ENCODE measurements at places on chromosomes 11 and 22. TPM values are rescaled to one million over a fixed set of nuclear protein-coding genes. Genes with fewer than 3 reads are reported as not detected.

Gene CARD18
- total RNA-seq: not detected

Gene PPP1CA
- total RNA-seq: 434 TPM

Gene FGF4
- not detected for total RNA-seq

Gene BDNF
- total RNA-seq: not detected

Gene POU2AF3
- not detected for total RNA-seq

- H3K4me3 ChIP-seq: no peak overlapping the region
- no peaks in the 10 kb centered on the region for H3K27me3 ChIP-seq
- no peaks in the 10 kb centered on the region for H3K4me1 ChIP-seq
- no peak overlapping the region for H3K27ac ChIP-seq
- peaks cover 45% of the 10 kb centered on the region for H3K36me3 ChIP-seq
- no peak for DNase-seq
These were observed 62.0 kb upstream of the UCP3 start for GRCh38 chr11:74070723-74071492.

- no peak for DNase-seq
- H3K27me3 ChIP-seq: no peaks in the 10 kb centered on the region
- H3K36me3 ChIP-seq: peaks cover 23% of the 10 kb centered on the region
- H3K4me1 ChIP-seq: peaks cover 16% of the 10 kb centered on the region
These were observed 38.2 kb downstream of the ATXN10 start for GRCh38 chr22:45709866-45710265.

GRCh38 chr22:32758866-32759385 lies 42.6 kb upstream of the TIMP3 start:
- no peaks in the 10 kb centered on the region for H3K4me1 ChIP-seq
- H3K27ac ChIP-seq: no peak overlapping the region
- DNase-seq: no peak
- no peak overlapping the region for H3K4me3 ChIP-seq
- no peaks in the 10 kb centered on the region for H3K36me3 ChIP-seq

DNA sequence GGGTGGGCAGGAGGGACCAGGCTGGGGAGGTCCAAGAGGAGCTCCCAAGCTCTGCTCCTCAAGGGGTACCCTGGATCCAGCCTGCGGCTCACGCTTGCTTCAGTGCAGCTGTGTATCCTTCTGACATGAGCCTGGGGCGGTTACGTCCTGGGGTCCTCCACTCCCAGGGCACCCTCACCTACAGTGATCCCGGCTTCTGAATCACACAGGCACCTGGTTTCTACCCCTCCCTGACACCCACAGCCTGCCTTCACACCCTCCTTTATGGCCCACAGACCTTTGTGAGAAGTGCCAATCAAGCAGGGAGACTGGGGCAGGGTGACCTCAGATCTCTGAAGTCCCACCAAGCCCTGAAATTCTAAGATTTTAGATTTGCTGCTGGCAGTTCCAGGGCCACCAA lies 1.5 kb downstream of the MPST start:
- peak overlapping the region; percentile 88 for H3K4me3 ChIP-seq
- peaks cover 2% of the 10 kb centered on the region for H3K36me3 ChIP-seq
- no peak overlapping the region for H3K27ac ChIP-seq
- peaks cover 2% of the 10 kb centered on the region for H3K27me3 ChIP-seq

DNA sequence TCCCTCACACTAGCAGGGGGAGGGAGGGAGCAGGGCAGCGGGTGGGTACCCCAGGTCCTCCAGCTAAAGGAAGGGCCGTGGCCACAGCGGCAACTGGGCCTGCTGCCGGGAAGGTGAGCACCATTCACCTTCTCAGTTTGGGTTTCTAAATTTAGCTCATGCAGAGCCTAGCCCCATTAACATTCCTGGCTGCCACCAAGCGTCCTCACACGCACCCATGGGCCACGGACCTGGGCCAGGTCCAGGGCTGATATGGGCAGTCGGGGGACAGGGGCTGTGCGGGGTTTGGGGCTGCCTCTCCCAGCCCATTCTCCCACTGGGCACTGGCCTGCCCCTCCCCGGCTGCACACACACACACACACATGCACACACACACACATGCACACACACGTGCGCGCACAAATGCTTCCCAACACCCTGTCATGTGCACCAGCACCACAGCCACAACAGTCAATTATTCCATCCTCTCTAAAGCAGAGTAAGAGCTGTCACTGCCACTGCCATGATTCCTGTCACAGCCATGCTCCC lies 28.7 kb downstream of the SYT7 start:
- H3K27ac ChIP-seq: no peak overlapping the region
- no peak overlapping the region for H3K4me3 ChIP-seq
- H3K27me3 ChIP-seq: peaks cover 30% of the 10 kb centered on the region
- H3K36me3 ChIP-seq: no peaks in the 10 kb centered on the region

DNA sequence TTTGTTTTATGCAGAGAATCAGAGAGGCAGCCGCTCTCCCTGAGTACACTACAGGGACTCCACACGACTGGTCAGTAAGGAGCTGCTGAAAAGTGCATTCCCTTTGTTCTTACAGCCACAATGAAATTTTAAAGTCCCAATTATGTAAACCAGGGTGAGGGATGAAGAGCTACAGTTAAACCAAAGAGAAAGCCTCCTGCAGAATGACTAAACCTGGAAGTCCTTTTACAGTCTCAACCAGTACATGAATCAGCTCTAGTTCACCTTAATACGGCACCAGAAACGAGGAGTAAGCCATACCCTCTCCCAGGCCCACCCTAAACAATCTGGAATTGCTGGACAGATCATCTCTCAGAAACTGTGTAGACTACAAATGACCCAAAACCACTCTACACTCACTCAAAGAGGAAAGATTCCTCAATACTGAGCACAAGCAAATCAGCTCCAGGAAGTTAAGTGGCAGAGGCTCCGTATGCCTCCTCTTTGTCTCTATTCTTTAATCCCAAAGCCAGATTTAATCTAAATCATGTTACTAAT lies 113.1 kb downstream of the RBFOX2 start:
- DNase-seq: no peak
- H3K36me3 ChIP-seq: no peaks in the 10 kb centered on the region
- H3K27me3 ChIP-seq: peaks cover 12% of the 10 kb centered on the region
- peaks cover 11% of the 10 kb centered on the region for H3K4me1 ChIP-seq
- H3K4me3 ChIP-seq: no peak overlapping the region

DNA sequence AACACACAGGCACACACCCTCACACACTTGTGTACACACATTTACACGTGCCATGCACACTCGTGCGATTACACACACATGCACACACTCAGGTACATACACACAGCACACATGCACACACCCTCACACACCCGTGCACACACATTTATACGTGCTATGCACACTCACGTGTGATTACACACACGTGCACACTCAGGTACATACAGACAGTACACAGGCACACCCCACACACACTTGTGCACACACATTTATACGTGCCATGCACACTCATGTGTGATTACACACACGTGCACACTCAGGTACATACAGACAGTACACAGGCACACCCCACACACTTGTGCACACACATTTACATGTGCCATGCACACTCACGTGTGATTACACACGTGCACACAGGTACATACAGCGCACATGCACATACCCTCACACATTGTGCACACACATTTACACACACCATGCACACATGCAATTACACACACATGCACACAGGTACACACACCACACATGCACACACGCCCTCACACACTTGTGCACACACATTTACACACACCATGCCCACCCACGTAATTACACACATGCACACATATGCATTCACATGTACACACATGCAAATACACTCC lies 4.6 kb downstream of the IFITM10 start:
- H3K27ac ChIP-seq: no peak overlapping the region
- no peaks in the 10 kb centered on the region for H3K36me3 ChIP-seq
- H3K4me3 ChIP-seq: no peak overlapping the region
- H3K4me1 ChIP-seq: peaks cover 15% of the 10 kb centered on the region
- H3K27me3 ChIP-seq: peaks cover 22% of the 10 kb centered on the region
- no peak for DNase-seq

DNA sequence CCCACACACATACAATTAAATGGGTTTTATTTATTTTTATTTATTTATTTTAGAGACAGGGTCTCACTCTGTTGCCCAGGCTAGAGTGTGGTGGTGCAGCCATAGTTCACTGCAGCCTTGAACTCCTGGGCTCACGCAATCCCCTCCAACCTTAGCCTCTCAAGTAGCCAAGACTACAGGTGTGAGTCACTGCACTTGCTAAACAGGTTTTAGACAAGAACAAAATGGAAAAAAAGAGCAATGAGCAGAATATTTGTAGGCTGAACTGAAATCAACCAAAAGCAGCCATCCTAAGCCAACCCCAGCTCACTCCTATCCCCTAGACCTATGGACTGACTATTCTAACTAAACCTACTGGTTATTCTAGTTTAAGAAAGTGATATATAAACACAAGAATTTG lies 37.8 kb downstream of the MRE11 start:
- H3K27me3 ChIP-seq: no peaks in the 10 kb centered on the region
- no peak for DNase-seq

GRCh38 chr11:65418431-65418680 lies 4.2 kb upstream of the NEAT1 start:
- peaks cover 10% of the 10 kb centered on the region for H3K36me3 ChIP-seq
- peak overlapping the region; percentile 87 for H3K4me3 ChIP-seq
- peak overlapping the region; percentile 100 for H3K27ac ChIP-seq
- peaks cover 2% of the 10 kb centered on the region for H3K27me3 ChIP-seq
- peaks cover 60% of the 10 kb centered on the region for H3K4me1 ChIP-seq

GRCh38 chr22:44225091-44225689 lies 44.5 kb downstream of the PARVG start:
- no peak for DNase-seq
- H3K27me3 ChIP-seq: peaks cover 27% of the 10 kb centered on the region
- H3K4me1 ChIP-seq: no peaks in the 10 kb centered on the region
- no peak overlapping the region for H3K4me3 ChIP-seq
- no peak overlapping the region for H3K27ac ChIP-seq

DNA sequence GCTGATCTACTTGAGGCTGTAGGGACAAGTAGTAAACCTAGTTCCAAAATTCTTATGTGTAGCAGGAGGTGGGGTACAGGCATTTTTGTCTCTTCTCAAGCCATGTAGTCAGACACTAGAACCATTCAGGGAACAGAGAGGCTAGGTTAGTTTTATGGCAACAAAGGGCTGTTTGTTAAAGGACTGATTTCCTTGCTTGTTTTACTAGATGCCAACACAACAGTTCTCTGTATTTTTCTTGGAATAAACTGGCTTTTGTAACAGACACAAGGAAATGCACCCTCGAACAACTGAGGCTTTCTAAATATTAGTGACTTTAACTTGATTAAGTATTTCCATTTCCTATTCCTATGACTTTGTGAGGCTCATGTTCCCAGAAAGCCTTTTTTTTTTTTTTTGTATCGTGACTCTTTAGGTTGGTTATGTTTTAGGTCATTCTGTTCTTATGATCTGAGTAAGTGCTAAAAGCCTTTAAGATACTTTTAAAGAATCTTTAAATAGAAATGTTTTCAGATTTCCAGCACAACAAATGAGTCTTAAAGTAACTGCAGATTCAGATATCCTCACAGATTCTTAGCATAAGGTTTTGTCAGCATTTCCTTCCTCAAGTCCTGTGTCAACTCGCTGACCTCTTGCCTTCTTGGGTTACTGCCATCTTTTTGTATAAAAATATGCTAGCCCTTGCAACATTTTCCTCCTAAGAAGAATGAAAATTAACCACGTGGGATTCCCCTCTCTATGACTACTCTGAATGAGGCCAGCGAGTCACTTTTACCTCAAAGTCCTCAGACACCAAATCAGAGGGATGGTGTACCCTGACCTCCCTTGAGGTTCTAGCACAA lies 92.5 kb downstream of the CCDC83 start:
- no peak for DNase-seq
- H3K27ac ChIP-seq: no peak overlapping the region
- no peak overlapping the region for H3K4me3 ChIP-seq
- H3K27me3 ChIP-seq: no peaks in the 10 kb centered on the region
- H3K36me3 ChIP-seq: peaks cover 27% of the 10 kb centered on the region

GRCh38 chr11:129856036-129856435 lies 39.3 kb downstream of the NFRKB start:
- peaks cover 42% of the 10 kb centered on the region for H3K4me1 ChIP-seq
- no peak overlapping the region for H3K4me3 ChIP-seq
- no peak for DNase-seq
- no peak overlapping the region for H3K27ac ChIP-seq
- H3K27me3 ChIP-seq: peaks cover 2% of the 10 kb centered on the region

GRCh38 chr11:74094393-74094792 lies 76.4 kb downstream of the C2CD3 start:
- no peak overlapping the region for H3K27ac ChIP-seq
- H3K36me3 ChIP-seq: peaks cover 45% of the 10 kb centered on the region
- no peaks in the 10 kb centered on the region for H3K27me3 ChIP-seq
- H3K4me1 ChIP-seq: no peaks in the 10 kb centered on the region

- H3K4me3 ChIP-seq: peak overlapping the region; percentile 68
- H3K27ac ChIP-seq: peak overlapping the region; percentile 46
- peaks cover 2% of the 10 kb centered on the region for H3K36me3 ChIP-seq
- no peaks in the 10 kb centered on the region for H3K27me3 ChIP-seq
- peak; percentile 63 for DNase-seq
These were observed 17.1 kb downstream of the CRELD2 start for GRCh38 chr22:49935561-49935960.

DNA sequence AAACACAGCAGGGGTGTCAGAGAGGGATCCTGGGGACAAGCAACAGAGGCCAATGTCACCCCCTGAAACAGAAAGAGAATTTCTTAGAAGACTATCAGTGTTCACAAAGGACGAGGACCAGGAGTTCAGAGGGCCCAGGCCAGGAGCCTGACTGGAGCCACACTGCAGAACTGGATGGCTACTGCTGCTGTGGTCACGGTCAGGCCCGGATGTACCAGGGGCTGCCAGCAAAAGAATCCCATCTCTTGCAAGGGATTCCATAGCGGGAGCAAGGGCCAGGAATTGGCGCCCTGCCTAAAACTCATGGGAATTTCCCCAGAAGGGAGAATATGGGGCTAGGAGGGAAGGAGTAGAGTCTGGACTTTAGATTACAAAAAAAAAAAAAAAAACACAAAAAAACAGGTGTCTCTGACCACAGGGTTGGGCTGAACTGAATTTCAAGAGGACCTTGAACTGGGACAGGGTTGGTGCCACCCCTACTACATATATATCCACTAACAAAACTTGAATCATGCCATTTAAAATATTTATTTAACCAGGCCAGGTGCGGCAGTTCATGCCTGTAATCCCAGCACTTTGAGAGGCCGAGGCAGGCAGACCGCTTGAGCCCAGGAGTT lies 15.7 kb upstream of the KCTD14 start:
- no peak overlapping the region for H3K27ac ChIP-seq
- DNase-seq: no peak
- no peak overlapping the region for H3K4me3 ChIP-seq
- no peaks in the 10 kb centered on the region for H3K27me3 ChIP-seq

DNA sequence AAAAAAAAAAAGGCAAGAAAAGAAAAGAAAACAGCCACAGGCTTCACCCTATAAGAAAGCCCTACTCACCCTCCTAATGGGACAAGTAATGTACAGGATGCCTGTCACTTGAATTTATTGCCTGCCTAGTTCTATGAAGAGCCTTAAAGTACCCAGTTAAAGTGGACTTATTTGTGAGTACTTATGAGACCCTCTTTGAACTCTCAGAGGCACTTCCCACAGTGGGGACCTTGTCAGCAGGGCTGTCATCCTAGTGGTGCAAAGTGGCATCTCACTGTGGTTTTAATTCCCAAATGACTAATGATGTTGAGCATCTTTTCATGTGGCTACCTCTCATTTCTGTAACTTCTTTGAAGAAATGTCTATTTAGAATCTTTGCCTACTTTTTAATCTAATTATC lies 41.8 kb upstream of the BARX2 start:
- no peak for DNase-seq
- peaks cover under 1% of the 10 kb centered on the region for H3K27me3 ChIP-seq
- H3K4me3 ChIP-seq: no peak overlapping the region
- H3K36me3 ChIP-seq: no peaks in the 10 kb centered on the region
